Small intestine (tissue), 16 donors: ENCODE measurements at places on chromosomes 7 and 10.
A peak's percentile ranks its signal among the peaks of the same experiment; 100 is the strongest.

GRCh38 chr10:74645692-74646091 is 180.7 kb upstream of the KAT6B start:
- DNase-seq: no peak

DNA sequence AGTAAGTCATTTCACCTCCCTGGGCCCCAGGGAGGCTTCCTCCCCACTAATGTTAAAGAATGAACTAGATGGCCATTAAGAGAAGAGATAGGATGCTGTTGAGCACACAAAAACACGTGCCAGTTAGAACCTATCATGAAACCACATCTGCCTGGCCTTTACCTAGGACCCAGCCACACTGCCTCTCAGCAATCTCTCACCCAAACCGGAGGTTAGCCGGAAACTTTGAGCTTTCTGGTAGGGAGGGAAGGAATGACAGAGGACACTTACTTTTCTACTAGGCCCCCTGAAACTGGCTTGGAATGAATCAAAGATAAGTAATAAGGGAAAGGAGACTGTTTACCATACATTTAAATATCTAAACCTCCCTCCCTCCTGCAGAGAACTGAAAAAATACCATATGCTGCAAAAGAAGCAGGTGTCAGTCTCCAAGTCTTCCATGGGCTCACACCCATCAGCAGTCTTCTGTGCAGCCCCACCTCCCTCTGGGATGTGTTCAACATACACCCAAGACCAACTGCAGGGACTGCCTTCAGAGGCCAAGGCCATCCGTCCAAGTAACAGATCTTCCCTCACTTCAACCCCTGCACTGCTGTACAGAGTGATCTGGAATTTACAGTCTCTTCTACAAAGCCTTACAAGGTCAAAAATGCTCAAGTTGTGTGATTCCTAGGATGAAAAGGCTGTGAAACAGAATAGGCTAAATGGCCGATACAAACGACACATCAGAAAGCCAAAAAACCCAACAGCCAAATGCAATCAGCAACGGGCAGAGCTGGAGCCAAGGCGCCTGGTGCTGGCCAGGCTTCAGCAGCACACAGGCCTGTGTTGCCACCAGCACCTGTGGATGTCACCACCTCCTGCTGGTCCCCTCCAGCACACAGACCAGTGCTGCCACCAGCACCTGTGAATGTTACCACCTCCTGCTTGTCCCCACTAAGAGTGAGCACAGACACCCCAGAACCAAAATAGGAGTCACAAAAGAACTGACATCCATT is 42.4 kb downstream of the SORBS1 start:
- DNase-seq: no peak

DNA sequence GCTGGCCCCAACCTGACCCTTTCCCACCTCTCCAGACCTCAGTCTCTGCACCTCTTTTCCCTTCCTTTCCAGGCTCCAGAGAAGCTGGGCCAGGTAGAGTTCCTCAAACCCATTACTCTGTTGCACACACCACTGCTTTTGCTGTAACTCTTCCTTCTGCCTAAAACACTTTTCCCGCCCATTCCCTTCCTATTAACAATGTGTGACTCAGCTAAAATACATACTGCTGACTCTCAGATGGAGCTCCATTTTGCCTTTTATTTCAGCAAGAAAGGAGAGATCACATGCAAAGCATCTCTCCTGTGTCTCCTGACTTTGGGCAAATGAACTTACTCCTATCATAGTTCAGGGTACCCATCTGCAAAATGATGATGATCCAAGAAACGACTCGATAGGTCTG is 201.0 kb downstream of the CALN1 start:
- DNase-seq: no peak

GRCh38 chr10:79476645-79477044 is 31.2 kb upstream of the ZCCHC24 start:
- no peak for DNase-seq

- no peak for DNase-seq
Observed at GRCh38 chr7:78316110-78316509, 517.5 kb downstream of the PHTF2 start.

GRCh38 chr10:48461623-48462481 is 143.0 kb downstream of the ARHGAP22 start:
- DNase-seq: no peak

- DNase-seq: no peak
Observed at GRCh38 chr10:28075424-28075823, 76.5 kb upstream of the ODAD2 start.

DNA sequence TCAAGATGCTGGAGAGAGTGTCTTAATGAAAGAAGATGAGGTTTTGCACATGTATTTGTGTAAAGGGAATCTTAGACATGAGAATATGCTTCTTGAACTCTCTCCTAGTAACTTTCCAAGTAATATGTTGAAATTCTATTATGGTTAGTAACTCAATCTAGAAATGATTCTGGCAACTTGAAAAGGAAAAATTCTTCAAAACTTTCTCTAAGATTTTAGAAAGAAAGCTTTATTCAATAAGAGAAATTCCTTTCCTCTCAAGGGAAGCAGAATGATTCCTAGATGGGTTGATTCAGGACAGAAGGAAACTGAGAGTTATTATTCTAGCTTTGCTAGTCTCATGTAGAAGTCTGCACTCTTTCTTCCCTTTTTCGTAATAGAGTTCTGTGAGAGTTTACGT is 364.3 kb upstream of the PLXDC2 start:
- DNase-seq: no peak

DNA sequence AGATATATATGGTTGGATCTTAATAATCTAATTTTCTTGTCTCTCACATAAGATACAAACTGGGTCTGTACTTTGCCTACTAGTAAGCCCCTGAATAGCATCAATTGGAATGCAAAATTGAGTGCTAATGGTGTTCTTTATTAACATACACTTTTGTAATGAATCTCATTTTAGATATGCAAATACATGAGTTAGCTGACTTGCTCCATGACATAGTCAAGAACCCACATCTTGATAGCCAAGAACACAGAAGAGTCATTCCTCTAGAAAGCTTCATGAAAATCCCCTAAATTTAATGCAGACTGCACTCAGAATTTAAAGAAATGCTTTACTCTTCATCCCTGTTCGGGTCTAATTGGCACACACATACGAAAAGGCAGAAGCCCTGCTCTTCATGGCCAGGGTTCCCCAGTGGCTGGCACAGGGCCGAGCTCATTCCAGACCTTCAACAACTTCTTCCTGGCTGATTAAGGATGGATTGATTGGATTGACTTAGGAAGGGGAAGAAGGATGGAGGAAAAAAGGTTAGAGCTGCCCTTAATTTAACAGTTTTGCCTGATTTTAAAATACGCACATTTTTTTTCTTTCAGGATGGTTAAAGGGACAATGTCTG is 431.1 kb upstream of the KLF6 start:
- no peak for DNase-seq

DNA sequence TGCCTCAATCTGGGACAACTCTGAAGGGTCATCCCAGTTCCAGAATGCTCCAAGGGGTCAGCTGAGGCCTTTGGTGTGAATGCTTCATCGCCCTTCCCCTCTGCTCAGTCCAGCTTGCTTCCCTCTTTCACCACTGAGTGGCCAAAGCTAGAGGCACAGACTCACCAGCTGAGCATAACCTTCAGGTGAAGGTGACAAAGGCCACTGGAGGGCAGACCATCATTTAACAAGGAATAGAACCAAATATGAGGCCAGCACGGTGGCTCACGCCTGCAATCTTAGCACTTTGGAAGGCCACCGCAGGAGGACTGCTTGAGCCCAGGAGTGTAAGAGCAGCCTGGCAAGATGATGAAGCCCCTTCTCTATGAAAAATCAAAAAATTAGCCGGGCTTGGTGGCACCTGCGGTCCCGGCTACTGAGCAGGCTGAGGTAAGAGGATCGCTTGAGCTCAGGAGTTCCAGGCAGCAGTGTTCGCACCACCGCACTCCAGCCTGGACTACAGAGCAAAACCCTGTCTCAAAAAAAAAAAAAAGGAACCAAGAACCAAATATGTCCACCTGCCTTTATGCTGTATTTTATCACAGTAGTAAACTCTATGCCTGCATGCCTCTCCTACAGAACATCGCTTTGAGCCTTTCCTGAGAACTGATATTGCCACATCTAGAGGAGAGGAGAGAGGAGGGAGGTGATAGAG is 13.4 kb downstream of the PRKAG2 start:
- DNase-seq: no peak

- DNase-seq: no peak
Observed at GRCh38 chr7:99011341-99011705, 132.6 kb downstream of the SMURF1 start.

- peak; percentile 49 for DNase-seq
Observed at GRCh38 chr10:44233561-44234482, 151.1 kb downstream of the CXCL12 start.
